Astrocyte of the spinal cord (primary cell): ENCODE measurements at places on chromosomes 7 and 10.
A peak's percentile ranks its signal among the peaks of the same experiment; 100 is the strongest.

GRCh38 chr7:158617737-158618128 is 30.1 kb upstream of the PTPRN2 start:
- peak; percentile 75 for DNase-seq

- no peak for DNase-seq
Measured at GRCh38 chr7:98567991-98568390, 49.1 kb upstream of the NPTX2 start.

- DNase-seq: no peak
Measured at GRCh38 chr7:38658921-38659320, 27.7 kb upstream of the AMPH start.

DNA sequence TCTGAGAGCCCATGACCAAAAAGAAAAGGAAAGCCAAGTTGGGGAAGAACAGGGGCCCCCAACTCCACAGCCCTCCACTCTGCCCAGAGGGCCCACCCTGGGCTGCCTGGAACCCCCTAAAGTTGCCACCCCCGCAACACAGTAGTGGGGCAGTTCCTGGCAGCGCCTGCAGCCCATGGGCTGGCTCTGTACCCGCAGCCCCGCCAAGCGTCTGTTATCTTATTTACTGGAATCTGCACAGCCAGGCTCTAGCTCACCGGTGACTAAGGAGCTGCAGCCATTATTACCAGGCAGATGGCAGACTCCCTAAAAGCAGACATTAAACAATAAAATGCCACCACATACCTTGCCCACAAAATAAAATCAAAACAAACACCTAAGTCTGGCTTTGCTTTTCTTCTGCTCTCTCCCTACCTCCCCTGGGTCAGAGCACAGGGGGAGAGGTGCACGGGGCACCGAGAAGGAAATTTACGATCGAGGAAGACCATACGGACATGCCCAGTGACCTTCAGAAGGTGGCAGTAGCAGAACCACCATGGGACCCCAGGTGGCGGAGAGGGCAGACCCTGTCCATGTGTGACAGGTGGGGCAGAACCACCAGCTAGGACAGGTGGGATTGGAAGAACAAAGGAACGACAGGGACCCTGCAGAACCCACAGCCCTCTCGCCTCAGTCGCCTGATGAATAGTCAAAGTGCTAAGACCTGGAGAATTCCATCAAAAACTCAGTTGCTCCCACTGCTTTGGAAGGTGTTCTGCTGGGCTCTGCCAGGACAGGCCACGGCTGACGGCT is 66.3 kb downstream of the PRKAG2 start:
- no peak for DNase-seq
